ENCODE measurements at places on chromosomes 1 and 21. TPM values are rescaled to one million over a fixed set of nuclear protein-coding genes. Genes with fewer than 3 reads are reported as not detected.

The CD84 gene
- total RNA-seq = 5.8 TPM

The PTPN22 gene
- 1.5 TPM for total RNA-seq

The OR6N1 gene
- not detected for total RNA-seq

The MLLT11 gene
- 0.17 TPM for total RNA-seq

The SLC6A17 gene
- not detected for total RNA-seq

The LRRC7 gene
- 0.33 TPM for total RNA-seq

The SH2D2A gene
- 0.14 TPM for total RNA-seq

The CYP4Z1 gene
- 0.09 TPM for total RNA-seq
